NCI-H1436 (cell line): ENCODE measurements at places on chromosomes 2 and 18.

DNA sequence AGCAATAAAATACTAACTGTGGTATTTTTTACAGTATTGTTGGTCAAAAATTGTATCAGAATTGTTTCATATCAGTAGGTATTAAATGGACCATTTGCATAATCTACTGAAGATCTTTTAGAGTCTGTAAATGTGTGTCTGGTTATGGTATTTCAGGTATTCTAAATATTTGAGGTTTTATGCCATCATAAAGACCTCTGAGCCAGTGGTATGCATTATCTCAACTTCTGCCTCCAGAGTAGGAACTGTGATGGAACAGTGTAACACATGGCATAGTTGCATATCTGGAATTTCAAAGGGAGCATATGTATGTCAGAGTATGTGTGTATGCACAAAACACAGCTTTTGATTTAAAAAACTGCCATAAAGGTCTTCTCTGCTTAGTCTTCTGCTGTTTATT lies 15.4 kb downstream of the GREB1L start:
- no peak for DNase-seq

DNA sequence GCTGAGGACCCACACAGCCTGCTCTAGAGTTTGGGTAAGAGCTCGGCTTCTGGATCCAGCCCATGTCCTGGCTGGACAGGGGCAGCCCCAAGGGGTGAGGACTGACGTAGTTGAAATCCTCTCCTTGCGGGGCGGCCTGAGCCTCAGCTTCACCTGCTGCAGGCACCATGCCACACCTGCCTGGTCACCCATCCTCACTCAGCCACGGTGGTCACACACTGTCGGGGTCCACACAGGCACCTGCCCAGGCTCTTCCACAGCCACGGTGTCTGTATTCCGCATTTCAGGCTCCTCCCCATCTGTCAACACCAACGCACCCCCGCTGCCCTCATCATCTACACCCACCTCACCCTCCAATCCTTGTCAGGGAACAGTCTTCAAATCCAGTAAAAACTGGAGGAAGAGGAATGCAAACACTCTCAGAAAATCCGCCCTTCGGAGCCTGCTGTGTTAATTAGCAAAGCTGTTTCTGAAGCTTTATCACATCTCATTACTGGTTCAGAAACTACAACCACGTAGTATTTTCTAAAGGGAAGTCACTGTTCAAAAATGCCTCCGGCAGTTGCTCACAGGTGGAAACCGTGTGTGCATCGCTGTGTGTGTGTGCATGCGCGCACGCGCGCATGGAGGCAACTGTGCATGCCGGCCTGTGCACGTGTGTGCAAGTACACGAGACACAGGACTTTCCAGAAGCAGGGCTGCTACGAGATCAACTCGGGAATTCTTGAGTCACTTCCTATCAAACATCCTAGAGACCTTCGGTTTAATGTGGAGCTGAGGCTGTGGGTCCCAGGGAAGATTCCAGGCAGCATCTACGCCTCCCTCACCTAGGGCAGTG lies 38.2 kb downstream of the SLC66A2 start:
- DNase-seq: no peak

DNA sequence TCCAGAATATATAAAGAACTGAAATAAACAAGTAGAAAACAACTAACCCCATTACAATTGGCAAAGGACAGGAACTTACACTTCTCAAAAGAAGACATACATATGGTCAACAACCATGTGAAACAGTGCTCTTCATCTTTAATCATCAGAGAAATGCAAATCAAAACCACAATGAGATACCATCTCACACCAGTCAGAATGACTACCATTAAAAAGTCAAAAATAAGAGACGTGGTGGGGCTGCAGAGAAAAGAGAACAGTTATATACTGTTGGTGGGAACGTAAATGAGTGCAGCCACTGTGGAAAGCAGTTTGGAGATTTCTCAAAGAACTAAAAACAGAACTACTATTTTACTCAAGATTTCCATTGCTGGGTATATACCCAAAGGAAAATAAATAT lies 1696.3 kb upstream of the TMEFF2 start:
- DNase-seq: no peak

DNA sequence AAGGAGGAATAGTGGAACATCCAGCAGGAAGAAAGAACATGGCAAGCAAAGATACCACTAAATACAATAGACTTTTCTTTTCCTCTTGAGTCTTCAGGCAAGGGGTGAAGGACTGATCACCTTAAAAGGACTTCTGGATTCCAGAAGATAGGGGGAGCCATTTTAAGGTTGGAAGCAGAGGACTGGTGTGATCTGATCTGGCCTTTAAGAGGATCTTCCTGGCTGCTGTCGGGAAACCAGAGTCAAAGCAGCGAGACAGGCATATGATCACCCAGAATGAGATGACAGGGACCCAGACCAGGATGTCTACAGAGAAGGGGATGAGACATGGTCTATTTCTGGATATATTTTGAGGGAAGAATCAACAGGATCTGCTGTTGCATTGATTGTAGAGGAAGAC lies 558.0 kb downstream of the STK39 start:
- DNase-seq: no peak

DNA sequence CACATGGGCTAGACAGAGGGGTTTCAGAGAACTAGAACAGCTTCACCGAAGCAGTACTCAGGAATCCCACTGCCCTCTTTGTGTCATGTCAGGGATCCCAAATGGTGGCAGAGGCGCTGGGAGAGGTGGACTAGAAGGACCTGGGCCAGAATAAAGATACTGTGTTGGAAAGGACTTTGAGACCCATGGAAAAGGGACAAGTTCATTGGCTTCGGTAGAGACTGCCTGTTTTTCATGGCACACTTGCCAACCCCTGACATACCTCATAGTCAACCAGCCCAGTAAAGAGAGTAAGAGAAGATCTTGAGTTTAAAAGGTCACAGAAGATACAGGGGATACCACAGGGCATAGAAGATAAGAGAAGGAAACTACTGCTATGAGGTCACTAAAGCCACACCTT lies 381.0 kb downstream of the RIT2 start:
- DNase-seq: no peak

GRCh38 chr18:31424383-31424988 lies 23.1 kb upstream of the DSG3 start:
- DNase-seq: no peak

- no peak for DNase-seq
Observed at GRCh38 chr2:174383796-174384195, 11.7 kb upstream of the SCRN3 start.

GRCh38 chr2:1887915-1888314 lies 143.6 kb upstream of the PXDN start:
- DNase-seq: no peak

GRCh38 chr2:173985605-173985992 lies 20.4 kb upstream of the SP3 start:
- DNase-seq: no peak

GRCh38 chr2:39099870-39100728 lies 20.8 kb downstream of the SOS1 start:
- DNase-seq: no peak

DNA sequence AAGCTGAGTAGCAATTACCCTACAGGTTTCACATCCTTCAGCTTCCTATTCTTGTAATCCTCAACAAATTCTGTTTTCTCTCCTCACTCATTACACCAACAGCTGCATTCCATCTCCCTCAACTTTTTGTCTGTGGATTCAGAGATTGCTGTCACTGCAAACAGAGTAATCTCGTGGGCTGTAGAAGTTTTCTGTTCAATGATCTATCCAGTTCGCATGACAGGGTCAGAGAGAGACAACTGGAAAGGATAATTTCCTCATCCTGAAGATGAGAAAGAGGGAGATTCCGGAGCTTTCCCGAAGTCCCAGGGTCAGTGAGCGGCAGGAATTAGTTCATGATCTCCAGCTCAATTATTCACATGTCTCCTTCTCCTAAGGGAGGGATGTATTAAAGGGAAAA lies 75.7 kb downstream of the MYO5B start:
- no peak for DNase-seq

DNA sequence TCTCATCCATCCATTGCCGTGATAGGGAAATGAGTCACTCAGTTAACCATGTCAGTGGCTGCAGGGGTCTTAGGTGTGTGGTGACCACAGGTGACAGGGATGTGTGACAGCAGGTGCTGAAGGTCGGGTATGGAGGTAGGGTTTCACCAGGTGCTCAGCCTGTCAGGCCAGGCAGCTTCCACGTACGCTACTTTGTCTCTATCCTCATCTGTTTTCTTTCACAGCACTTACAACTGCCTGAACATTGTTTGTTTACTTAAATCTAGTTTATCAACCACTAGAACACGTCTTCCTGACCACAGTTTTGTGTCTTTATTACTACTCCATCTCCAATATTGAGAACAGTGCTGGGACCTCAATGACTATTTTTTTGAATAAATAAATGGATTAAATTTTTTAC lies 11.4 kb upstream of the UXS1 start:
- no peak for DNase-seq

- DNase-seq: peak; percentile 54
Observed at GRCh38 chr18:26307161-26307773, 81.0 kb downstream of the TAF4B start.
